Retinal pigment epithelial cell (primary cell): ENCODE measurements at places on chromosomes 12 and 14.

DNA sequence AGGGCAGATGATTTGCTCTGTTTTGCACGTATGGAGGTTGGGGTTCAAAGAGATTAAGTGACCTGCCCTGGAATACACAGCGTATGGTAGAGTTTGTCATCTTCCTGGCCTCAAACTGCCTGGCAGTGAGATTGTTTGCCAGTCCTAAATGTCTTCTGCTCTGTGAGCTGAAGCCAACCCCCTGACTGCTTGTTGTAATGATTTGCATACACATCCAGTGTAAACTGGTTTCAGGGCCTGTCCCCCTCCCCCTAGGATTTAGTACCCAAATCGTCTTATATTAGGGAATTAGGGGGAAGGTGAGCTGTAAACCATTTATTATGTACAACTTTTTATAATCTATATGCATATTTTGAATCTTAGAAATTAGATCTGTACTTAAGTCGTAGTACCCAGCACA is 38.4 kb downstream of the AKAP3 start:
- DNase-seq: peak; percentile 2

GRCh38 chr14:85587151-85587711 is 57.3 kb downstream of the FLRT2 start:
- peak; percentile 98 for DNase-seq

DNA sequence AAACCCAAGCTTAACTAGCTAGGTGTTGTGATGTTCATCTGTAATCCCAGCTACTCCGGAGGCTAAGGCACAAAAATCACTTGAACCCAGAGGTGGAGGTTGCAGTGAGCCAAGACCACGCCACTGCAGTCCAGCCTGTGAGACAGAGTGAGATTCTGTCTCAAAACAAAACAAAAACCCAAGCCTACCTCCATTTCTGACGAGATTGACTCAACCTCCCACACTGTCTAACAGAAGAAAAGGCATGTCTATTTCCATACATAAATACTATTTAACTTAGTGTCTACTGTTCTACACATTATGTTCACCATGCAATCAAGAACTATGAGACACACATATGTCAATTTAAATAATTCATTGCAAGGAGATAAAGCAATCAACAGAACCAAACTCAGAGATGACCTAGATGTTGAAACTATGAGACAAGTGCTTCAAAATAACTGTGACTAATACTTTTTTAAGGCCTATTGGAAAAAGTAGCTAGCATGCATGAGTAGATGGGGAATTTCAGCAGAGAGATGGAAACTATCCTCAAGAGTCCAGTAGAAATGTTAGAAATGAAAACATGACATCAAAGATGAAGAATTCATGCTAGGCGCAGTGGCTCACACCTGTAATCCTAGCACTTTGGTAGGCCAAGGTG is 75.9 kb upstream of the DHRS4 start:
- no peak for DNase-seq

GRCh38 chr12:26798023-26798422 is 35.0 kb downstream of the ITPR2 start:
- DNase-seq: no peak

GRCh38 chr12:108621161-108621560 is 12.5 kb downstream of the SELPLG start:
- DNase-seq: no peak

DNA sequence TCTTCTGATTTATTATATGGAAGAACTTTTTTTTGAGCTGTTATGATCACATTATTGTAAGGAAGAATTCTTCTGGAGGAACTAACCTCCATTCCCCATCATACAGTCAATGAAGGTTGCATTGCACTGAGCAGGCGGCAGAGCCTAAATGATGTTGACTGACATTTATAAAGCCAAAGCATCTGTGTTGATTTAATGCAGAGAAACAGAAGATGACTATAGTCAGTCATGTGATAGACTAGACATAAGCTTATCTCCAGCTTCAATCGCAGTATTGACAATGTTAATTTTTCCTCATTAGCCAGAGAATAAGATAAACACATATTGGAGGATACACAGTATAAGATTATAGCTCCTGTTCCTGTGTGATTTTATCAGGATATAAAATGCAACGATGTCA is 82.0 kb downstream of the PRICKLE1 start:
- no peak for DNase-seq

DNA sequence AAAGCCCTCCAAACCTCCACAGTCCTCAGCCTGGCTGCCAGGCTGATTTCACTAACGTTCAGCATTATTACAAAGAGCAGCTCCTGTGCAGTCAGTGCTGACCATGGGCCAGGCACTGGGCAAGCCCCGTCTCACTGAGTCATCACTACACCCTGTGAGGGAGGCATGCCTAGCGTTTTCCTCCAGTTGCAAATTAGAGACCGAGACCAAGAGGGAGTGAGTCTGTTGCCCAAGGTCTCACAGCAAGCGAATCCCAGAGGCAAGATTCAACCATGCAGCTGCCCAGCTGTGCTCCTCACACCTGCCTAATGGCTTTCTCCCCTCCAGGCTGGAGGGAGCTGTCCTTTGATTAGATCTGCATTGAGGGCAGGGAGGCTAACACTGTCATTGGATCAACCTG is 229.3 kb upstream of the LHX5 start:
- no peak for DNase-seq

GRCh38 chr12:29316752-29317151 is 64.2 kb downstream of the ERGIC2 start:
- DNase-seq: no peak

GRCh38 chr12:124713436-124714082 is 146.1 kb upstream of the NCOR2 start:
- no peak for DNase-seq

DNA sequence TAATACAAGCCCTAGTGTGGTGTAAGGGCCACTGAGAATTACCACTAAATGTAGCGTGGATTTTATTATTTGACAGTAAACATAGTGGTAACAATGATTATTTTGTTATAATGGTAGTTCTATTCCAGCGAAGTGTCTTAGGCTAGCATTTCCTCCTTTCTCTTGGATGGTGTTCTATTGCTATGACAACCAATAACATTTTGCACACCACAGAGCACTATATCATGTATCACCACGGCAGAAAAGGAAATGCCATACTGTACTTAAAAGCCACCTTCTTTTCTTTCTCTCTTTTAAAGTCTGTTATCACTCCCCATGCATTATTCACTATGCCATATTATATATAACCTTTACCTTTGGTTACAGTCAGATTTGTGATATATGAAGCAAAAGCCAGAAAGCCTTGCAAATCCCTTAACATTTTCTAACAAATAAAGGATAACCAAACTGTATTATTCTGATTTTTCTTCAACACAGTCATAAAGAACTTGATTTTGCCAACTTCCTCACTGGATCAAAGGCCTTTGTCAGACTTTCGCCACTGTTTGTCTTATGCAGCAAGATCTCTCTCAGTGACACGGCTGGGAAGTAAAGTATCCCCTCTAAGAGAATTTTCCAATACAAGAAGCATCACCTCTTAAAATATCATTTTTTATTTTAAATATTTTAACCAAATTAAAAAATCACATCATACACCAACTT is 195.8 kb downstream of the FOXN3 start:
- no peak for DNase-seq

DNA sequence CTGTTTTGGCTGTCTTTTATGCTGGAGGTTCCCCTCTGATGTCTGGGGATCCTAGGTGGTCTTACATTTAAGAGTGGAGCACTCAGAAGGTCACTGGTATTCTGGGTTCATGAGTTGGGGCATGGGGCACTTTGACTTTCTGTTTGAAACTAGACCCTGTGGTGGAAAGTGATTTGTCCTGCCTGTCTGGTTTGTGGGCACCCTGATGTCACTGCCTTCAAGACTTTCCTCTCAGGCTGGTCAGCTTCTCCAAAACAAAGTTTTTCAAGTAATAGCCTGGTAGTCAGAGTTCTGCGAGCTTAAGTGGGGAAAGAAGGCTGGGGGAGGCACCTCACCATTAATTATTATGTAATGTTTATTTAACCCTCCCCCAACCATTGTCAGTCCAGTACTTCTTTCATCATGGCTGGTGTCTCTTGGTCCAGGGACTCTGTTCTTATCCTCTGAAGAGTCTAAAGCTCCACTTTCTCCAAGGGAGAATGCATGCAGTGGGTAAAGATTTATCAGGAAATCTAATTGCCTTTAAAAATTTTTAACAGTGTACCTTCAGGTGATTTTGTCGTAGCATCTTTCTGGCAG is 35.3 kb downstream of the ZC3H14 start:
- no peak for DNase-seq

- DNase-seq: no peak
These were observed 85.3 kb downstream of the B4GALNT3 start for GRCh38 chr12:544941-545635.

GRCh38 chr14:101979666-101980065 is 15.3 kb downstream of the DYNC1H1 start:
- no peak for DNase-seq

- no peak for DNase-seq
These were observed 74.0 kb downstream of the TTC7B start for GRCh38 chr14:90742252-90742651.

- DNase-seq: no peak
These were observed 341.4 kb downstream of the BMP4 start for GRCh38 chr14:53615252-53615651.

DNA sequence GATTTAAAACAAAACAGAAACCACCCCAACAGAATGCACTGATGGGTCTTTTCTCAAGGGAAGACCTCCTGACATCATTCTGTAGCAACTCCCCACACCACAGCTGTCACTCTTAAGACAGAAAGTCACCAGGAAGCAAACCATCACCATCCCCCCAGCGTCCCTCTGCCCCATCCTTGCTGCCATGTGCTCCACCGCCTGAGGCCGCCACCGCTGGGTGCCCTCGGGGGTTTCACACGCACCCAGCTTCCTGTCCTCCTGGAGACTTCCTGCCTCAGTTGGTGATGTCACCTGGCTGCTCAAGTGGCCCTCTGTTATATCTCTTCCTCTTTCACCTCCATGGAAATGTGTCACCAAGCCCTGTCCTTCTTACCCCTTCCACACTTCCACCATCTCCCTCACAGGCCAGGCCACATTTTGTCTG is 71.4 kb upstream of the GPR68 start:
- no peak for DNase-seq

- no peak for DNase-seq
These were observed at the start of gene P2RX7 for GRCh38 chr12:121132601-121133481. Gene P2RX7, plus strand, starts transcription at chr12:121132876. Its CDS starts 95 bp downstream, at chr12:121132971.

DNA sequence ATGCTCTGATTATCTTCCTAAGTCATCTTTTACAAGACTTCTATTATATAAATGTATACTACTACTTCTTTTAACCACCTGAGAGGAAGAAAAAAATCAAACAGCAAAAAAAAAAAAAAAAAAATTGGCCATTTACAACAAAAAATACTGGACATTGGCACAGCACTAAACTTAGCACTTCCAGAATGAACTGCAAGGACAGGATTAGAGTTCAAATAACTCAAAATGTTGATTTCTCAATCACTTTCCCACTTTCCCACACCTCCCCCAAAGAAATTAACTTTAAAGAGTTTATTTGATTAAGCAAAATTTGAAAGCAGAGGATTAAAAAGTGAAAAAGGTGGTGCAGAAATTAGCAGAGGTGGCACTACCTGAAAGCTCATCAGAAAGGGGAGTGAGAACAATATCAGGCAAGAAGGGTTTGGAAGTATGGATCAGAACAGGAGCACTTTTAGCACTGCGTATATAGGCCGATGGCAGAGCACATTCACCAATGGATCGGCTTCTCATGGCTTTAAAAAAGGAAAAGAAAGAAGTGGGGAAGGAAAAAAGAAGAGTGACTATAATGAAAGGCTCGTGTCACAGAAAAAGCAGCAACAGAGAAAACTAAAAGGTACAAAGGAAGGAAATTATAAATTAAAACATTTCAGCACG is 109.2 kb downstream of the RALGAPA1 start:
- no peak for DNase-seq

GRCh38 chr12:29893002-29893401 is 109.3 kb upstream of the TMTC1 start:
- DNase-seq: no peak

DNA sequence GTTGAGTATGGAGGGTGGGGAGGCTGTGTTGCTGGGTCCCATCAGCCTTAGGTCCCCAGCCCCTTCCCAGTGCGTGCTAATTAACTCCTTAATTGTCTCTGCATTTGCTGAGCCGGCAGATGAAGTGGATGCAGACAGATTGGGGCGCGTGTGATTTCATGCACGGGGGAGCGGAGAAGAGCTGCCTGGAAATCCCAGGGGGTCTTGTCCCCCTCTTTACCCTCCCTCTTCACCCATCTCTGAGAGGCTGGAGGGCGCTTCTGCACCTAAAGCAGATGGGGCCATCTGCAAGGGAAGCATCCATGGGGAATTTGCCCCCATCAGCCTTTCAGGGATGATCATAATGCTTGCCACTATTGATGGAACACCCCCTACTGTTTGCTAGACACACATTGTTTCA is 4.4 kb upstream of the ASIC1 start:
- no peak for DNase-seq

GRCh38 chr14:100144996-100145646 is 14.3 kb downstream of the DEGS2 start:
- no peak for DNase-seq

DNA sequence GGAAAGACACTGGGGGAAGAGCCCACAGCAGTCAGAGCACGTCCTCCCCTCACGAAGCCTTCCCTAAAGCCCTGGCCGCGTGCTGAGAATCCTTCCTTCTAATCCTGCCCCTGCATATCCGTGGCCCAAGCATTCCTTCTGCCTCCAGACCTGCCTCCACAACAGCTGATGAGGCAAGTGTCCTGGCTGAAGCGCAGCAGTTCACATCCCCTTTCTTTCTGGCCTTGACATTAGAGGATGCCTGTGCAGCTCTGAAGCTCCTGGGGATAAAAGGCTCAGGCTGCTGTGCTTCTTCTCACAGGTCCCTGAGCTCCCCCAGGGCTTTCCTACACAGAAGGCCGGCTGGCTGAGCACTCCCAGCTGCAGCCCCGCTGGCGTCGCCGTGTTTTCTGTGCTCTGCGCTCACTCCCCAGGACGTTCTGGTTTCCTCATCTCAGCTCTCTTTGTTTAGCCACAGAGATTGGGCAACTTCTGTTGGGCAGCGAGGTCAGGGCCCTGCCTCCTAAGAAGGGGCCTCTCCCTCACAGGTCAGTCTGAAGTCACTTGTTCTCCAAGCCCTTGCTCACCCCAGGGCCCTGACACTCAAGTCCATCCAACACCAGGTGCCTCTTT is 45.8 kb downstream of the NINJ2 start:
- DNase-seq: no peak

DNA sequence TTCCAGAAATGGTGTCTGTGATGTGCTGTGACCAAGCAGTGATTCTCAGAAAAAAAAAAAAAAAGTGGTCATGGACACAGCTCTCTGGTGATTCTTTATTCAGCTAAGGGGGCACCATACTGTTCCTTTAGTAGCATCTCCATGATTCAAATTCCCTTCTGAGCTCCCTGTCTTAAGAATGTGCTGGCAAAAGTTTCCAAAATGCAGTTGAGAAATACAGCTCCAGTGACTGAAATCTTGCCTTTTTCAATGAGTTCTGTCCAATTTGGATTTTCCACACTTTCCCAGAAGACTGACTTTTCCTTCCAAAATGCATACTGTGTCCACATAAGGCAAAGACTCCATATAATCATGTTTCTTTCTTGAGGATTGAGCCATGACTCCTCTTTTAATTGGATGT is 24.3 kb upstream of the CPM start:
- no peak for DNase-seq

GRCh38 chr12:10940389-10940788 is 1.3 kb upstream of the TAS2R14 start:
- DNase-seq: peak; percentile 14

- DNase-seq: no peak
These were observed 9.3 kb downstream of the EPS8 start for GRCh38 chr12:15779925-15780324.
